CD4-positive, alpha-beta T cell (primary cell): ENCODE measurements at places on chromosomes 2 and 18.

DNA sequence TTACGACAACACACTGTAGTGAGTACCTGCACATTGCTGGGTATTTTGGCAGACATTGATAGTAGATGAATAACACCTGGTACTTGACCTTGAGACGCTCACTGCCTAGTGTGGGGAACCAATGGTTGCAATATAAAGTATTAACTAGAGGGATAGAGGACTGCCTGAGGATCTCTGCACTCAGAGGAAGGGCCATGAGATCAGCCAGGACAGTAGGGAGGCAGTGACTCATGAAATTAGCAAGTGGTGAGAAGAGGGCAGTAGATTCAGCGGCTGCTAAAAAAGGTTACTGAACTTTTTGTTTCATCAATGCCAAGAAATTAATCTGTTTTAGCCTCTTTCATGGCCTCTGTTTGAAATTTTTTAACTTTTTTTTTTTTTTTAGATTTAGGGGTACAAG is 250.8 kb upstream of the TCF4 start:
- DNase-seq, result no peak

DNA sequence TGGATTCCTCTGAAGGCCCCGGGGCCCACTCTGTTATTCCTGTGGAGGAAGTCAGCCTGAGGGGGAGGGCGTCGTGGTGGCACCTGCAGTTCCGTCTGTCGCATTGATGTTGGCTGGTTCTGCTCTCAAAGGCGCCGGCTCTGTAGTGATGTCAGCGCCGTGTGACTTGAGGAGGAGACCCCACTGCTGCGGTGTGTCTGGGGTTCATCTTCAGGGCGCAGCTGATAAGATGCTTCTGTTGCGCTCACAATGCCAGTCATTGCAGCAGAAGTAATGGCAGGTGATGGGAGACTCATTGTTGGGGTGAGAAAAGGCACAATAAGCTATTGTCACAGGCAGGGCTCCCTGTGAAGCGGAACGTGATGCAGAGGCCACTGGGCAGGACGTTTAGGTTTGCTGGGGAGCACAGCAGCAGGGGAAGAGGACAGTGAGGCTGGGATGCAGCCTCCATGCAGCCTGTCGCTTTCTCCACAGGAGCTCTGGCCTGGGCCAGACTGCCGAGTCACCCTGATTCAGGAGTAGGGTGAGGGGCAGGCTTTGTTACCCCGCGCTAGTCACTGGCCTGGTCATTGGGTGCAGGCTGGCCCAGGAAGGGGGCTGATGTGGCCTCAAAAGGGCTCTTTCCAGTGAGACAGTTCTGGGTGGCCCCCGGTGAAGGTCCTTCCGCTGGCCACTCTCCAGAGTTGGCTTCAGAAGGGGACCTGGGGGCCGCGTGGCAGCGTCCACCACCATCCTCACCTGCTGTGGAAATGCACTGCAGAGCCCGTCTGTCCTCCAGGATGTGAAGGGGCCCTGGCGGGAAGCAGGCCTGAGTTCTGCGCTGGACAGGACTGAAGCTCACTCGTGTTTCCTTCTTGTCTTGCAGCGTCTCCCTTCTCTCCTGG is 42.9 kb downstream of the SH3BP4 start:
- no peak for DNase-seq

DNA sequence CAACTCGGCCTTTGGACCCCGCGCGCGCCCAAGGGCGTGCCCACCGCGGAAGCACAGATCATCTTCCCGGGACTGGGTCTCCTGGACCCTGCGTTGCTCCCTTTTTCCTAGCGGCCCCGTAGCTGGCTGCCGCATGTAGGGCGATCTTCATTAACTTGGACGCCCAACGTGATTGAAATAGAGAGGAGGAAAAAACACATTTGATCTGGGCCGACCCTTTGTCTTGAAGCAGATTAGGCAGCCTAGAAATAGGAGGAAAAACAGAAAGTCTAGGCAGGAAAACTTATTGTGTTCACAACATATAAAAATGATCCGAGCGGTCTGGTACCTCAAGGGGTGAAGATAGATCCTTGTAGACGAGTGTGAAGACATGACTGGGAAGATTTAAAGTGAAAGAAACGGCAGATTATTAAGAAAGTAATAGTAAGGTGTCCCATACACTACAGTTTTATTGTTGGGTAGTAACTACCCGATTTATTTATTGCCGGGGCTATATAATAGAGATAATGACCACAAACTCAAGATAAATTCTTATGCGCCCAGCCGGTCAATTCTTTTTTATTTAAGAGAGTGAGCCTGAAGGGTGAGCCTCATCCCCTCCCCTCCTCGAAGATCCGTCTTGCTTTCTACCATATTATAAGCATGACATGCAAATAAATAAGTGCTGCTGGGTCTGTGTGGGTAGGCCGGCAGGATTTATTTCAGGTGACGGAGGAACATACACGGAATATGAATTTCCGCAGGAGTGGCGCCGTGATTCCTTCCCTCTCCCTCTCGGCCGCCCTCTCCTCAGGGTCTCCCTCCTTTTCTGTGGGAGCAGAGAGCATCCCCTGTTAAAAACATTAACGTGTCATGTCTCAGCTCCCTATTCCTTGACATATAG is 147.4 kb downstream of the MEIS1 start:
- DNase-seq, result no peak

- no peak for DNase-seq
Observed at GRCh38 chr2:164700390-164700789, 79.1 kb upstream of the GRB14 start.

DNA sequence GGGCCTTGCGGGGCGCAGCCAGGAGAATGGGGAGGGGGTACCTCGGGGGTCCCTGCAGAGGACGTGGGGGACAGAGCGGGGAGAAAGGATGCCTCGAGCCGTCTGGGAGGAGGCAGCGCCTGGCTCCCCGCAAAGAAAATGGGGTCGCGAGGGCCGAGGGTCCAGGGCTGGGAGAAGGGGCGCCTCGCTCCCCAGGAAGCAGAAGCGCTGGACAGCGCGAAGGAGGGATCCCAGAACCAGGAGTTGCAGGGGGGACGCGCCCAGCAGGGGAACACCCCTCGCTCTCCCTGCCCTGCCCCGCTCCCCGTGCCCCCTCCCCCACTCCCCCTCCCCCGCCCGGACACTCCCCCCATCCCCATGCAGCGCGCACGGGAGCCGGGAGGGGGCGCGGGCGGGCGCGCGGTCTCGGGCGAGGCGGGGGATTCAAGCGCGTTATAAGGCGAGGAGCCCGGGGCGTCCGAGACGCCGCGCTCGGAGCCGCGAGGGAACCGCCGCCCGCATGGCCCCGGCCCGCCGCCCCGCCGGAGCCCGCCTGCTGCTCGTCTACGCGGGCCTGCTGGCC is at the start of gene ERFE:
ERFE (plus strand) TSS at position 462 of the 562 bp plus-strand sequence; CDS start at position 500, 38 bp downstream.
- DNase-seq, result peak; percentile 53

GRCh38 chr2:5076599-5076998 is 615.6 kb upstream of the SOX11 start:
- no peak for DNase-seq
